ENCODE measurements at places on chromosomes 6 and 20.

DNA sequence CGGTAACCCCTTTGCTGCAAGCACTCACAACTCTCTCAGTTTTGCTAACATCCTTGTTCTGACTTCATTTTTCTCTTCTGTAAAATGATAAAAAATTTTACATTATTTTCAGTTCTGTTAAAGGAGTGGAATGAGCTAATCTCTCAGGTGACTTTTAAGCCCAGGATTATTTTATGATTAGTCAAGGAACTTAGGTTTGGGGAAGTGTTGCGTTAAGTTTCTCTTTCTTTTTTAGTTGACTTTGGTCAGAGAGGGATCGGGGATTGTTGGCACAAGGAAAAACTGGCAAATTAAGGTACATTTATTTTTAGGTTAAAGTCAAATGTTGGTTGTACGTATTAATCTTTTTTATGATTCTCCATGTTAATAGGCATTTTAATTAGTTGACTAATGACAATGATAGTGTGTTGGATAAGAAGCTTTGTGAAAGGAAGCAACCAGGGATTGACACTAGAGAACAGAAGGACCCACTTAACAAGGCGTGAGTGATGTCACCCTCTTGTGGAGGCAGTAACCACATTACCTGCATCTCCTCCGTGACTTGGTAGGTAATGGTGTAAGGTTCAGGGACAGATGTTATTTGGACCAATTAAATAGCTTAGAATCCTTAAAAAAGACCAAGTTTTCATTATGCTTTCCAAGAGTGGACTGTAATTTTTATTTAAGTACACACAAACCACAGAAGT lies 31.6 kb downstream of the CD83 start:
- no peak for DNase-seq

DNA sequence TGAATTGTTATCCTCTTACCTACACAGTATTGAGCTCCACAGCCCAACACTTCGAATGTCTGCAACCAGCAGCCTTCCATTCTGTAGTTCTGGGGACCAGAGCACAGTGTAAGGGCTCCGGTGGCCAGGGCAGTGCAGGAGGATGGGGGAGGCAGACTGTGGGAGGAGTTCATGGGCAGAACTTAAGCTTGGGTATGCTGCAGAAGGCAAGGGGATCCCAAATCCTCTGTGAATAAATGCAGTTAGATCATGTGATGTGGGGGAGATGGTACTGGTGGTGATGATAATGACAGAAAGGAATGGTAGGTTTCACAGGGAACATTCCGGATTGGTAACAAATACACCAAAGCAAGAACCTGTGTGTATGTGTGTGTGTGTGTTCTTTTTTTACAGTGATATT lies 26.5 kb upstream of the CNKSR3 start:
- no peak for DNase-seq

- DNase-seq, result no peak
Observed at GRCh38 chr6:26103141-26103769, 16.0 kb downstream of the HFE start.

DNA sequence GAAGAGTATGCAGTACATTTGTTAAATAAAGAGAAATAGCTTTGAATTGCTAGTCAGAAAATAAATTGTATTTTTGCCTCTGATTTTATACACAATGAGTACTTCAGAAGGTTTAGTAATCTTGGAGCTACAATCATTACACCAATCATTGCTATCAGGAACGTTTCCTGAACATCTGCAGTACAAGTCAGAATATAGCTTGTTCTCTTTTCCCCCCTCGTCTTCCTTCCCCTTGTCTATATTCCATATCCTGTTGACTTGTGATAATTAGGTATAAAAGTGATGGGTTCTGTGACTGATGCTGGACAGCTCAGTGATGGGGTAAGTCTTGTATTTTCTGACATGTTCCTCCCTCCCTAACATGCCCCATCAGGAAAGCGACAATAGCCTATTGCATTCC lies 94.0 kb downstream of the AHI1 start:
- DNase-seq, result no peak

- DNase-seq, result no peak
Observed at GRCh38 chr6:12923644-12924235, 207.2 kb downstream of the PHACTR1 start.
